ENCODE measurements at places on chromosomes 1 and 21.

DNA sequence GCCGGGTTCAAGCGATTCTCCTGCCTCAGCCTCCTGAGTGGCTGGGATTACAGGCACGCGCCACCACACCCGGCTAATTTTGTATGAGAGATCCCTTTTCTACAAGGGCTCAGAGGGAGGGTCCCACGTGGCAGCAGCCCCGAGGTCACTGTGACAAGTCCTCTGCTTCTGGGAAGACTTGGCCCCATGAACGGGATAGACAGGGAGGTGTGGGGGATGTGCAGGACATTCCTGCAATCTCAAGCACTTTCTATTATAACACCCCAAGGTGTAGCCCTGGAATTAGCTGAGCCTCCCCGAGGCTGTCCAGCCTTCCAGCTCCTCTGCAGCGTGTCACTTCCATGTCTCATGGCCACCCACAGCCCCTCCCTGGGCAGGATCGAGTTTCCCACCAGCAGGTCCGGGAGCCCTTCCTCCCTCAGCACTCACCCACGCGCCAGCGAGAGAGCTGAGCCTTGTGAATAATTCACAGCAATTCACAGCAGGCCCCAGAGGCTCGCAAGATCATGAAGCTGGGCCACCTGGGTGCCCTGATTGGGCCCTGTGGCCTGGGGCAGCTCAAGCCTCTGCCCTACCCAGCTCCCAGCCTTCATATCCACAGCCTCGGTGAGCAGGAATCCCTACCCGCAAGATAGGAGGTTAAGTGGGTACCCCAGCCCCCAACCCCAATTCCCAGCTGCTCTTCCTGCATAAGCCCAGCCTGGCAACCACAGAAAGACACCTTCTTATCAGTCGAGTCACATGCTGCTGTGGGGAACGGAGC, 22.8 kb upstream of the RNU1-4 start:
- no peak for DNase-seq

DNA sequence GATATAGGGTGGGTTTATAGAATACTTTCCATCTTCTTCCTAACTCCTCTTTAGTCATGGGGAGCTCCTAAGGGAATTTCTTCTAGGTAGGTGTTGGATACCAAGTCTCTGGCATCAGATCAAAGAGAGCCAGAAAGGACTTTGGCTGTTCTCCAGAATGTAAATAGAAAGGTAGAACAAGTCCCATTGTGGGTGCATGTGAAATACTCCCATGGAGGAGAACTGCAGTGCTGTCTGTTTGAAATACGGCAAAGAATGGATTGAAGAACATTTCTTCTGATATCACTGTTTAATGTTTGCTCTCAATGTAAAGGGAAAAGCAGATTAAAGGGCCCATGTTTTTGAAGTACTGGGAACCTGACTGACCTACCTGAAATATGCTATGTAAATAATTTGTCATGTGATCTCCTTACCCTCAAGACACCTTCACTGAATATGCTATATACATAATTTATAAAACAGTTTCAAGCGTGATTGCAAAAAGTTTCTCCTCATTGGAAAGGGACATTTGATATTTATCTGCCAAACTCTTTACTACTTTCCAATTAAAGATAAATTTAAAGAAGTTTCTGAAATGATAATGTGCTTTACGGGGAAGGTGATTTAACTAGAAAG, 65.9 kb downstream of the LAMC1 start:
- DNase-seq = no peak

DNA sequence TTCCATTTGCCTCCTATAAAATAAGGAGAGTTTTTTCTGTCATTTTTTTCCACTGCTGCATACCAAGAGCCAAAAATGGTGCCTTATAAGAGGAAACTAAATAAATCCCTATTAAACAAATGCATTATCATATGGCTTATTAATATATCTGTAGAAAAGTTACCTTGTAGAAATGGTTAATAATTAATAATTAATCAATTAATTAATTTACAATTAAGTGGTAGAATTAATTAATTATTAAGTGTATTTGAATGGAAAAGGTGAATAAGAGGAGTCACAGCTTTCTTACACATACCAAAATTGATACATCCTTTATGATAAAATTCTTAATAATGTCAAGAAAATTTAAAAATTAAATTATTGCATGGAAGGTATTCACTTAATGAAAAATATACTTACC, 35.6 kb upstream of the RGS18 start:
- DNase-seq = no peak

GRCh38 chr1:181583598-181583997, 100.3 kb downstream of the CACNA1E start:
- DNase-seq = no peak

GRCh38 chr21:43921571-43921978, 56.6 kb downstream of the AGPAT3 start:
- DNase-seq = peak; percentile 10

- no peak for DNase-seq
Observed at GRCh38 chr1:85894651-85895050, 186.4 kb upstream of the ZNHIT6 start.

DNA sequence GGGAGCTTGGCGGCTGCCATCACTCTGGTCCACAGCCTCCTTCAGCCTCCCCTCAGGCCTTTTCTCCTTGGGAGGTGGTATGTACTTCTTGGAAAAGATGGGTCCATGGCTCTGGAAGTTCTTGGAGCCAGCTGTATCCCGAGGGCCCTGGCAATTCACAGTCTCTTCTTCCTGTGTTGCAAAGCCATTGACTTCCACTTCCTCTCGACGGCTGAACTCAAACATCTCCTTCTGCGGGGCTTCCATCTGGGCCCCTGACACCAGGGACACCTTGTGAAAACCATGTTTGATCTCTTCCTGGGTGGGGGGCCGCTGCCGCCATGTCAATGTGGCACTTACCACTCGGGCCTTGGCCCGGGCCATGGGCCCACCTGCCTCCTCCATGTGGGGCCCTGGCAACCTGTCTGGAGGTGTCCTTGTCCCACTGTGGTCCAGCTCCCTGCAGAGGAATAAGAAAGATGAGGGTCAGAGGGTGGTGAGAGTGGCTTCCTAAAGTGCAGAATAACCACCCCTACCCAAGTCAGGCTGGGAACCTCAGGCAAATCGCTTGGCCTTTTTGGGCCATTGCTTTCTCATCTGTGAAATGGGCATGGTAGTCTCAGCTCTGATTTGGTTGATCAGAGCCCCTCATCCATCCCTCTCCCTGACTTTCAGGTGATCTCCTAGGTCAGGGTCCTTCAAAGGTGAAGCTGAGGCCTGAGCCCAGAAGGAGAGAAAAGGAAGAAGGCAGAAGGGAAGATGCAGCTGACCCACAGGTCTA, 7.5 kb downstream of the CRYBG2 start:
- no peak for DNase-seq

DNA sequence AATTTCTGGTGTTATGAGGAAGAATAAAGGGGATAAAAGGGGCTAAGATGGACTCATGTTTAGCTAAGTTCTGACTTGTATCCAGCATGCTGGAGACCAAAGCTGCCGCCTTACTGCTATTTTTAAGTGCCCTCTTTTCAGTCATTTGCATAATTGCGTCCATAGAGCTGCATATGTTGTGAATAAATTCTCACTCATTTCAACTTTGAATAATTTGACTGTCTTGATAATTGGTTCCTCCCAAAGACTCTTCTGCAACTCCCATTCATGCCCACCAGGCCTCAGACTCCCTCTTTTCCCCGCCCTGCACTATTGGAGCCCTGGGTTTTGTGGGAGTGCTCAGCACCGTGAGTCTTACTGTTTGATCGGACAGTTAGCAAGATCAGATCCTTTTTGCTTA, 45.0 kb downstream of the KIAA0040 start:
- no peak for DNase-seq

Data from activated CD4-positive, alpha-beta T cell treated with anti-CD3 and anti-CD28 coated beads for 24 hours (primary cell).